ENCODE measurements at places on chromosomes 7 and 10.

DNA sequence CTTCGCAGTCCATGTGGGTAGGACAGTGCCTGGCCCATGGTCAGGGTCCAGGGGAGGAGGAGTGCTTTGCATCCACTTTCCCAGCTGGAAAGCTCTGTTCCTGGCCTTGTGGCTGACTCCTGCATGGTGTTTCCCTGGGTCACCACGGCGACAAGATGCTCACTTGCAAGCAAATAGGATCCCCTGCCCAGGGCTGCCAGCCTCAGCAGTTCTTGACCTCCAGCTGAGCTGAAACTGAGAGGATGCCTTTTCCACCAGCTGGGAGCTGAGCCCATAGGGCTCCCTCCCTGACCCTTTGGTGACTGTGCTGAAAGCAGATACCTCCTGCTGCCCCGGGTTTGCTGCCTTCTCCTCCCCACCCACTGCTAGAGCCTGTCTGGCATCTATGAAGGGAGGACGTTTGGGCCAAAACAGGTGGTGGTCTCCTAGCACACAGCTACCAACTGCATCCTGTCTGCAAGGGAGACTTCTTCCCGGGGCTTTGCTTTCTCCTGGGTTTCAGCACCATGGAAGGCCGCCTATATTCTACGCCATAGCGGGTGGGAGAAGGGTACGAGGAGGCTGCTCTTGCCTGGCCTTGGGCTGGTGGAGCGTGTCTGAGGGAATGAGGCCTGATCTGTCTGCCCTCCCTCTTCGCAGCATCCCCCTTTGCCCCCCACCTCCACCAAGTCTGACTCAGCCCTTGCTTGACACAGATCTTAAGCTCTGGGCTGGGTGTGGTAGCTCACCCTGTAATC, 34.4 kb downstream of the UBTD1 start:
- DNase-seq = no peak

DNA sequence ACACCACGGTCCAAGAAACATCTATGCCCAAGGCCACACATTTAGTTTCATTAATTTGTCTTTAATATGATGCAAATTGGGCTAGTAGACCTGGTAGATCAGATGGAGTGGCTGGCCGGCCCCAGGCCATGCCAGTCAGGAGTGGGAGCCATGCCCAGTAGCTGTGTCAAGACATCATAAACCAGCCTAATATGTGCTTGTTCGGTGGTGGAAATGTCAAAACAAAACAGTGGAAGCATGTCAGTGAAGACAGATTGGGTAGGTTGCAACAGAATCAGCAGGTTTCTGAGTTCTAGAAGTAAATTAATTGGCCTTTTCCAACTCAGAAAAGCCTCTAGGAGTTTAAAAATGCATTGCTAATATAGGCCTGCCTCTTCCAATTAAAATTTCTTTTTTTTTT, 124.7 kb downstream of the NRP1 start:
- no peak for DNase-seq

- DNase-seq = no peak
These were observed 18.1 kb downstream of the RAB11FIP2 start for GRCh38 chr10:118028619-118029018.

GRCh38 chr10:6179078-6179477, 23.7 kb upstream of the PFKFB3 start:
- DNase-seq = no peak

DNA sequence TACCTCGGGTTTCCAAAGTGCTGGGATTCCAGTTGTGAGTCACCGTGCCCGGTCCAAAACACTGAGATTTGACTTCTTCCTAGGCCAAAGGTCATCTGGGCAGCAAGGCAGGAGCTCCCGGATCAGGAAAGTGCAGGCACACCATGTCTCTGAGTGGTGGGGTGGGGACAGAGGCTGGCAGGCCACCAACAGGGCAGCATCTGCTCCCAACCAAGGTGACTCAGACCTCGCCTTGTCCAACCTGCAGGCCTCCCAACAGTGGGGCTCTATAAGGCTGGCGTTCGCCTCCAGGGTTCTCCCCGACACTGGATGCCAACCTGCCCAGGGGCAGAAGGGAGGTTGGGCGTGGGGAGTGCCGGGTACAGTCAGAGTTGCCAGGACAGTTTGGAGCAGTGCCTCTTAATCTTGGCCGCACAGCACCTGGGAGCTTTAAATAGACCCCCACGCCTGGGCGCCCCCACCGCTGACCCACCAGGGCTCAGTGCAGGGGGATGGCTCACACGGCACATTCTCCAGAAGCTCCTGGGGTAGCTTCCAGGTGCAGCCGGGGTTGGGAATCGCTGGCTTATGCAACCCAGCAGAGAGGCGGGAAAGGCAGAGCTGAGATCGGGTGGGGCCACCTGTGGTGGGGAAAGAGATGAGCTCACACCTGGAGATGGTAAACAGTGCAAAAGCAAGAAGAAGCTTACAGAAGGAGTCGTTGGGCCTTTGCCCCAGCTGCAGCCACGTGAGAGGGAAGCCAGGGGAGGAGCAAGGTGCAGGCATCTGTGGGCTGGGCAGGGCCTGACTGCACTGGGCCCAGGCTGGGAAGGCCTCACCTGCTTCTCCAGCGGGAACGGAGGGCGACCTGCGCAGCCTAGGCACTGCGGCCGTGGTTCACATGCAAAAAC, 10.9 kb downstream of the CALML5 start:
- DNase-seq = no peak

DNA sequence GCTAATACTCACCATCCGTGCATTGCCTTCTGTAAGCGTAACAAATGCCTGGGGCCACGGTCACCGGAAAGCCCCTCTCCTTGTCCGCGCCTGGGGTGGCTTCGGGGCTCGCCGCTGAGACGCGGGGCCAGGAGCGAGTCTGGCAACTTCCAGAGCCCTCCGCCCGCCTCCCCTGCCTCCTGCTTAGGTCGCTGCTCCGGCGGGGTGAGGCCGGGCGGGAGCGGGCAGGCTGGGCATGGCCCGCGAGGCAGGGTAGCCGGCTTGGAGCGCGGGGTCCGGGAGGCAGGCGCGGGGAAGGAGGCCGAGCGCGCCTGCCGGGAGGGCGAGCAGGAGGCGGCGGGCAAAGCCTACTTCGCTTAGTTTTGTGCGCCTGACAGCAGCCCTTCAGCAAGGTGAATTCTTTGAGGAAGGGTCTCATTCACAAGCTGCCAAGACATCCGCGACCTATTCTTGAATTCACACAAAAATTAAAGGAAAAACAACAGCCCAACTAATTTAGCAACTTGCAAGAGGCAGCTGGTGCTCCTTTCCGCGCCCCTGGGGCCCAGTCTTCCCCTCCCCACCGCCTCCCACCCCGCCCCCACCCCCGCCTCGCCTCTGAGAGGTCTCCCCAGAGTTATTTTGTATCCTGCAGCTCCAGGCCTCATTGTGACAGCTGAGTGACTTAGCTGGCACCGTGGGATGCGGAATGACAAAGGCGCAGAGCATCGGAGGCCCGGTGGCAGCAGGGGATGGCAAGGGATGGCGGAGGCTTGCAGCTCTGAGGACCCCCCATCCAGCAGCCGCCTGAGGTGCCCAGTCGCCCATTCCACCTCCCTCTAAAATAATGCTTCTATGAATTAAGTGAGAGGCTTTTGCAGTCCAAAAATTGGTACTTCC, 12.8 kb upstream of the KAT6B start:
- no peak for DNase-seq

DNA sequence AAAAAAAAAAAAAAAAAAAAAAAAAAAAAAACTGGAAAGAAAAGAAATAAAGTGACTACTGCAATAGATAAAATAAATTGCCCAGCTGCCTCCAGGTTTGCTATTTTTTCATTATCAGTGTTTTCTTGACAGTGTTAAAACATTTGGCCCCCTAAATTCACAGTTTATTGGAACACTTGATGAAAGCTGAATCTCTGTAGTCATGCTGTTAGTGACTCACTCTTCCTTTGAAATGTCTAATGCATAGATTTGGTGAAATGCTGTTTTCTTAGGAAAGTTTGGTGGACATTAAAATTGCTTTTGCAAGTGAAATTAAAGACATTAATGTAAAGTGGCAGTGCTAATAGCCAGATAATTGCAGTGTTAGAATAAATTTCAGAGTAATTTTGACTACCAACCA, 785.2 kb downstream of the NRG3 start:
- DNase-seq = no peak

- DNase-seq = peak; percentile 34
These were observed 129.9 kb downstream of the ADCY1 start for GRCh38 chr7:45703911-45704682.

GRCh38 chr7:105319578-105319977, 69.1 kb downstream of the SRPK2 start:
- DNase-seq = no peak

DNA sequence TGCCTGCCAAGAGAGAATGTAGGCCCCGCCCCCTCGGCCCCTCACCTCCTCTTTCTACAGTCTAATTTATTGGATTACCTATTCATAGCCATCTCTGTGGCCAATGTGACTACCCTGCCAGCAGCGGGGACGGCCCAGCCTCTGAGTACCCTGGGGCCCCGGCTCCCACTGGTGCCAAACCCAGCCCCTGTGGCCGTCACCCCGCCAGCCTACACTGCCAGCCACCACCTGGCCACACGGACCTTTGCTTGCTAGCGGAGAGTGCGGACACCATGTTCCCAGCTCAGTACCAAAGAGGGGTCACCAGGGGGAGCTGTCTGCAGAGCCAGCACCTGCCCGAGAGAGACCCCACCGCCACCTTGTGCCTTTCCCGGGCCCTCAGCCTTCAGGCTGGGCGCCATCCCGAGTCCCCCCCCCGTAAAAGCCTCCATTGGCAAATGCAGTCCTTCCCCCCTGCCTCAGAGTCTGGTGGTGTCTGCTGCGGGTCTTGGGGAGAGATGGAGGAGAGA, 511.1 kb downstream of the ZNF37A start:
- DNase-seq = no peak

DNA sequence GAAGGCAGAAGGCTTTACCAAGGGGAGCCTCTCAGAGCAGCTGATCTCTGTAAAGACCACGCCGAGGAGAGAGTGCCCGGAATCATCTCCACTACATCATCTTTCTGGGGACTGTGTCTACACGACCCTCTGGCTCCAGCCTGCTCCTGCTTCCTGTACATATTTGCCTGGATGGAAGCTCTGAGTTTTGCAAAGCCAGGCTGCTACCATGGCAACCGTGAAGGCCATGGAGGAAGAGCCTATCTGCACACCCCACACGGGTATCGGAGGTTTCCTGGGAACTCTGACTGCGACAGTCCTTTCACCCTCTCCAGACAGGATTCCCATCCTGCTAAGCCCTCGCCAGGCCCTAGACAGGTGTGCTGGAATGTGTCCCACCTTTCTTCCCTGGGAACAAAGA, 83.4 kb upstream of the TNRC18 start:
- DNase-seq = no peak

DNA sequence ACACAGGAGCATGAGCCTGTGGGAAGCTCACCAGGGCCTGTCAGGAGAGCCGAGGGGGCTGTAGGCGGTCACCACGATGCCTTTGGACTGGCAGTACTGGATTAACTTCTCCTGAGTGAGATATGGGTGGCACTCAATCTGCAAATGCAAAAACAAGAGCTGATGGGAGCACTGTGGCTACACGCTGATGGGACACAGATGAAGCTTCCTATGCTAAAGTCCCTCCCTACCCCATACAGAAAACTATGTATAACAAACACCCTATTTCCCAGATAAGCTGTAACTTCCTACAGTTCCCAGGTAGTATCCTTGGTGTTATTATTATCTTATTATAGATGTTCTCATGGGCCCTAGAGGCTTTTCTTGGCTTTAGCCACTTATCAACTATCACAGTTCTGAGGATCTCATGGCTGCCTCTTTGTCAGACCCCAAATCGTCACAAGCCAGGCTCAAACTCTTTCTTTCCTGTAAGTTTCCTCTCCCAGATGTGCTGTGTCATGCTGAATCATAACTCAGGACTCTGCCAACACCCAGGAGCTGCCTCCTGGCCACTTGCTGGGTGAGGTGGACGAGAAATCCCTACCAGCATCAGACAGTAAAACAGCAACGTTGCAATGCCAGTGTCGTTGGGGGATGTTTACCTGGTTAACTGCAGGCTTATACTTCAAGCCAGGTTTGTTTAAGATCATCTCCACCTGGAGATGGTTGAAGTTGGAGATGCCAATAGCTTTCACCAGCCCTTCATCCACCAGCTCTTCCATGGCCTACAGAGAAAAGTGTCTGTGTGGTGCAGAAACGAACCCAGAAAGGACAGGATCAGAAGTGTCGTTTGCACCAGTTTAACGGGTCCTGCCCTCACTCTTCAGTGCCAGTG, 10.3 kb downstream of the AKR1B1 start:
- peak; percentile 43 for DNase-seq

- DNase-seq = no peak
These were observed 188.4 kb downstream of the SEM1 start for GRCh38 chr7:96521068-96521894.

DNA sequence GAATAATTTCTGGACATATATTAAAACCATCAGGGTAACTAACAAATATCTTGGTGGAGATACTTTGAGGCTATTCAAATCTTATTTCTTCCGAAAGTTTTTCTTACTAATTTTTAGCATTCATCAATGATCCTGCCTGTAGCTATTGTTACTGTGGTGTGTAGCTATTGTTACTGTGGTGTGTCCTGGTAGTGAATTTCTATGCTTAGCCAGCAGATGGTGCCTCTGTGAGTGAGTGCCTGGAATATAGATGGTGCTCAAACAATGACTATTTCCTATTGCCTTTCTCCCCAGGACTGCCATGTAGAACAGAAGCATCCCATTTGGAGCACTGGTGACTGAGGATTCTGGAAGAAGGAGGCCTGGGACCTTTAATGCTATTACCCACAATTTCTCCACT, 245.7 kb downstream of the CCSER2 start:
- DNase-seq = no peak

GRCh38 chr7:149610441-149611011, 112.9 kb upstream of the ZNF746 start:
- no peak for DNase-seq

DNA sequence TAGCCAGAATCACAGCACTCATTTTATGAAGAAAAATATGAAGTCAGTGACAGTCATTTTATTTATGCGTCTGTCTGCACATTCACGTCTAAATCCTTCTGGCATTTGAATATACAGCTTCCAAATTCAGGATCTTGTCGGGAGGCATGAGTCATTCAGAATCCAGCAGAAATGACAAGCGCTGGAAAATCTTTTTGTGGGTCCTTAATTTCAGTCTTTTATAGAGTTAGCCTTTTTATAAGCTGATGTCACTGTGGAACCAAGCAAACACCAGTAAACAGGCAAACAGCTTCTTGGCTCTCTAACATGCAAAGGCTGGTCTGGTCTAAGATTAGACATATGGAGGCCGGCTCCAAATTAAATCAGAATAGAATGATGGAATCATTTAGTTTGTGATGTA, 388.2 kb upstream of the TEX47 start:
- DNase-seq = no peak

GRCh38 chr10:35961501-35961900, 319.4 kb upstream of the FZD8 start:
- DNase-seq = no peak

- no peak for DNase-seq
These were observed 54.6 kb downstream of the HACD1 start for GRCh38 chr10:17562614-17563013.

GRCh38 chr10:51230887-51231585, 156.7 kb downstream of the PRKG1 start:
- DNase-seq = no peak

- DNase-seq = peak; percentile 53
These were observed 352.4 kb downstream of the TCERG1L start for GRCh38 chr10:130958981-130959751.

- peak; percentile 70 for DNase-seq
These were observed 202.1 kb downstream of the TNS3 start for GRCh38 chr7:47379629-47380324.

All from right atrium auricular region (tissue), 2 donors.